ENCODE measurements at places on chromosomes 6 and 20. TPM values are rescaled to one million over a fixed set of nuclear protein-coding genes. Genes with fewer than 3 reads are reported as not detected.

The CCN5 gene
- 8.2 TPM for polyA plus RNA-seq

The ACOT13 gene
- 19.9 TPM for polyA plus RNA-seq

The FYN gene
- 18.0 TPM for polyA plus RNA-seq

The ANKRD66 gene
- polyA plus RNA-seq = not detected

The XKR7 gene
- not detected for polyA plus RNA-seq

The BAK1 gene
- polyA plus RNA-seq = 24.6 TPM

The TENT5A gene
- 3.7 TPM for polyA plus RNA-seq

The TUBB2A gene
- 33.4 TPM for polyA plus RNA-seq

The PARD6B gene
- 3.7 TPM for polyA plus RNA-seq

The INSM1 gene
- 2.1 TPM for polyA plus RNA-seq

The AKAP7 gene
- polyA plus RNA-seq = 4.5 TPM

The ARID1B gene
- polyA plus RNA-seq = 8.8 TPM

The BTNL2 gene
- polyA plus RNA-seq = not detected

The SSTR4 gene
- not detected for polyA plus RNA-seq

- peak; percentile 13 for DNase-seq
These were observed 24.6 kb upstream of the GTSF1L start for GRCh38 chr20:43751167-43752050.

GRCh38 chr6:142013875-142014495 lies 118.7 kb upstream of the GJE1 start:
- DNase-seq = no peak

GRCh38 chr20:15079594-15080340 lies 742.4 kb upstream of the FLRT3 start:
- DNase-seq = no peak

- DNase-seq = no peak
These were observed 535.3 kb upstream of the HS3ST5 start for GRCh38 chr6:114878091-114878490.

DNA sequence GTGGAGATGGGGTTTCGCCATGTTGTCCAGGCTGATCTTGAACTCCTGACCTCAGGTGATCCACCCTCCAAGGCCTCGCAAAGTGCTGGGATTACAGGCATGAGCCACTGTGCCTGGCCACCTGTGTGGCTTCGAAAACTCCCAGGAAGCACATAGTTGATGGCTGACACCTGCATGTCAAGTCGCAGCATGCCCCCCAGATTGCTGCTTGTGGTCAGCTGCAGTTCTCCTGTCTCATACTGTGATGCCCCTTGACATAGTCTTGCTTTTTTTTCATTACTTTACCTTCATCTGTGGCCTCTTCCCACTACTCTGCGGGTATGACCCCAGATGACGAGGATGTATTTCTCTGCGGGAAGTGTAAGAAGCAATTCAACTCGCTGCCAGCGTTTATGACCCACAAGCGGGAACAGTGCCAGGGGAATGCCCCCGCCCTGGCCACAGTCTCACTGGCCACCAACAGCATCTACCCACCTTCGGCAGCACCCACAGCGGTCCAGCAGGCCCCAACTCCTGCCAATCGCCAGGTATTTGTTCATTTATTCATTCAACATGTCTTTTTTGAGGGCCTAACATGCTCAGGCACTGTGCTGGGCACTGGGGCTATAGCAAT lies 13.1 kb downstream of the ZNF341 start:
- DNase-seq = no peak

- no peak for DNase-seq
These were observed 257.6 kb upstream of the IMPG1 start for GRCh38 chr6:76330031-76330430.

- DNase-seq = no peak
These were observed 97.0 kb upstream of the JAG1 start for GRCh38 chr20:10770753-10771152.

GRCh38 chr6:146864885-146865284 lies 266.1 kb downstream of the ADGB start:
- DNase-seq = no peak

DNA sequence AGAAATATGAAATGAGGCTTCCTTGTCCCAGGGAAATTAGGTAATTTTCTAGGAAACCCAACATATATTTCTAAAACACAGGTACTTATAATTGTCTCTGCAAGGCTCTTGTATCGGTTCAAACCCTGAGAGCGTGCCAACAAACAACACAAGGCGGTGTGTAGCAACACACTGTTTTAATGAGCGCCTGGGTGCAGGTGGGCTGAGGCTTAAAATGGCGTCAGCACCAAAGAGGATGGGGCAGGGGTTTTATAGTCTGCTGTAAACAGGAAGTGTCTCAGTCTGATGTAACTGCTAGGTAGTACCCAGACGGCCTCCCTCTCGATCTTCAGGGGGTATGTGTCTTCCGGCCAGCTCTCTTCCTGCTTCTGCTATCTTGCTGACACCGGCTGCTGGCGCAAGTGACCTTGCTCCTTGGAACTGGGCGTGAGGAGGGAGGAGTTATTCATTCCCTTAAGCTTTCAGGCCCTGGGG lies 69.7 kb downstream of the EPB41L2 start:
- DNase-seq = no peak

GRCh38 chr6:159692303-159693127 lies 526 bp downstream of the SOD2 start:
- peak; percentile 81 for DNase-seq

DNA sequence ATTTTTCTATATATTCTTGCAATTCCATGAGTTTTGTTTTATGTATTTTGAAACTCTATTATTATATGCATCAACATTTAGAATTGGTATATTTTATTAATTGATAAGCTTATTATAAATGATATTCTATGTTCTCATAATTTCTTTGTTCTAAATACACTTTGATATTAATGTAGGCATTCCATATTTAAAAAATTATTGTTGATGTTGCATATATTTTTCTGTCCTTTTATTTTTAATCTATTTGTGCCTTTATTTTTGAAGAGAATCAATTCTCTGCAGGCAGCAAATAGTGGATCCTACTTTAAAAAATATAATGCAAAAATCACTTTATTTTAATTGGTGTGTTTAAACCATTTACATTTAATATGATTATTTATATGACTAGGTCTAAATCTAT lies 29.6 kb downstream of the SIRPD start:
- no peak for DNase-seq

- no peak for DNase-seq
These were observed 126.0 kb downstream of the RNASET2 start for GRCh38 chr6:166830185-166830890.

GRCh38 chr20:36231331-36231730 lies 4.9 kb upstream of the AAR2 start:
- DNase-seq = no peak

GRCh38 chr6:14406614-14407331 lies 289.2 kb downstream of the CD83 start:
- no peak for DNase-seq

GRCh38 chr6:106255306-106255705 lies 70.3 kb downstream of the ATG5 start:
- no peak for DNase-seq

DNA sequence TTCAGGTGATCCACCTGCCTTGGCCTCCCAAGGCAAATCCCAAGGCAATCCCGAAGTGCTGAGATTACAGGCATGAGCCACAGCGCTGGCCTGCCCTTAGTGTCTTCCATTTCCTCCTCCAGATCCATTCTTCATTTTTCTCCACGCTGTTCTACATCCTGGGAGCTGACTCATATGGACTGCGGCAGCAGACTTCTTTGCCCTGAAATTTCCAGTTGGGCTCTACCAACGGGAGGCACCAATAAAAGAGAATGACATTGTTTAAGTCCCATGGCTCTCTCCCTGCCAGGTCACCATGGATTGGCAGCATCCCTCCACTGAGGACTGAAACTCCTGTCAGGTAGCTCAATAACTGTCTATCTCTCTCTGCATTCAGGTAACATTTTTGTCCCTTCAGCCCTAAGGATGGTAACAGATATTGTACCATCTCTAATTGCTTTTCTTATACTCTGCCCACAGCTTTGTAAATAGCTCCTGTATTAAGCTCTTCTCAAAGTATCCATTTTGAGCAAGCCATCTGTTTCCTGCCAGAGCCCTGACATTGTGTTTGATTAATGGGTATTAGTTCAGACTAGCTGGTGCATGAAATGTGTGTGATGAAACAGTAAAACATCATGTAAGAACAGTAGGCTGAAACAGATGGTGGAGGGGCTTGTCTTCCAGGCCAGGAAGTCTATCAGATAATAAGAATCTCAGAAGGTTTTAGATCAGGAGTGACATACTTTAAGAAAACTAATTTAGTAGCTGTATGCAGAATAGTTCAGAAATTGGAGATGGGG lies 3.6 kb downstream of the TBCC start:
- DNase-seq = peak; percentile 67

DNA sequence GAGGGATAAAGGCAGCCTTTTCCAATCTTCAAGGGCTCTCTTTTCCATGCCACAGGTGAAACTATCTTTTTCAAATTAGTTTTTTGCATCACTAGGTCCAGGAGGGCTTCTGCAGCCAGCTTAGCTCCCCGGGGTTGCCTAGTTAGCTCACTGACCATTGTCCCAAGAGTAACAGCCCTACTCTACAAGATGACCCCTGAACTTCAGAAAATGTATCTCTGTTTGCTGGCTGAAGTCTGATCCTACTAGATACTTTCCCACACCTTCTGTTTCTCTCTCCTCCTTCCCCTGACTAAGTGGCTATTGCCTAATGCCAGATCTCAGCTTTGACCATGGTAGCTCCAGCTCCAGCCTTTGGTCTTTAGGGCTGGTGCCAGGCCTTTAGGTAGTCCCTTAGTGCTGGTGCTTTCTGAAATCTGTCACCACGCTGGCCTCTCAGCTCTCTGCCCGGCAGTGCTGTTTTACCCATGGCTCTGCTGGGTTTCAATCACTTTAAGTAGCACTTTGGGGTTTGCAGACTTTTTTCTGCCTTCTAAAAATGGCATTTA lies 255.1 kb downstream of the RNGTT start:
- no peak for DNase-seq

GRCh38 chr6:104186831-104187230 lies 672.9 kb downstream of the HACE1 start:
- DNase-seq = no peak

DNA sequence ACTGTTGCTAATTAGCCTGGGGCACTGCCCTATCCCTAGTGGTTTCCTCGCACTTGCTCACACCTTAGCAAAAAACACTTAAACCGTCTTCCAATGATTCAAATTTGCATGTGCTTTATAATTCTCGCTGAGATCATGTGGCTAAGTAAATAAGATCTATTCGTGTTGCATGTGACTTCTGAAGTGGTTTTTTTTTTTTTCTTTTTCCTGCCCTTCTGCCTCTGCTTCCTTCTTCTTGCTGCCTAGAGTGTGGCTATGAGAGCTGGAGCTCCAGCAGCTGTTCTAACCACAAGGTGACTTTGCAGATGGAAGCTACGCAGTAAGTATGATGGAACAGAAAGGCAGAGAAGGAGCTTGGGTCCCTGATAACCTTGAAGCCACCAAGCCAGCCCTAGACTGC lies 36.5 kb downstream of the SULF2 start:
- no peak for DNase-seq

DNA sequence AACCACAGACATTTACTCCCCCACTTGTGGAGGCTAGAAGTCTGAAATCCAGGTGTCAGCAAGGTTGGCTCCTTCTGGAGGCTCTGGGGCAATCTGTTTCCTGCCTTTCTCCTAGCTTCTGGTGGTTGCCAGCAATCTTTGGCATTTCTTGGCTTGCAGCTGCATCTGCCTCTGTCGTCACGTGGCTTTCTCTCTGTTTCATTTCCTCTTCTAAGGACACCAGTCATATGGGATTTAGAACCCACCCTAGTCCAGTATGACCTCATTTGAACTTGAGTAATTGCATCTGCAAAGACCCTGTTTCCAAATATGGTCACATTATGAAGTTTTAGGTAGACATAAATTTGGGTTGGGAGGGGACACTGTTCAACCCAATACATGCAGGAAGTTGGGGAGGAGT lies 56.2 kb upstream of the EPB41L1 start:
- peak; percentile 68 for DNase-seq

DNA sequence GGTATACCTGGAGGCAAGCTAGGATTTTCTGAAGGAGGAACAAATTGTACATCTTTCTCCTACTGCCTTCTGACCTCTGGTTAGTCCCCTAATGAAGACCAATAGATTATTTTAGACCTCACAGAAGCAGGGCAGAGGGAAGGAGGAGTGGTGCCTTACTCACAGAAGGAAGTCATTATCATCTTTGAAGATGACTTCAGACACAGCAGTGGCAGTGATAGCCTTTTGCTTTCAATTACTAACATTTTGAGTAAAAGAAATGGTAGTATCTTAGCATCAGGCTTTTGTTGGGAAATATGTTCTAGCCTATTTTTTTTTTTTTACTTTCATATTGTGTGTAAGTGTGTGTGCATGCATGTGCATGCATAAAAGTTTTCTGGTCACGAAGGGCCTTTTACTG lies 164.2 kb upstream of the PLN start:
- DNase-seq = no peak

- DNase-seq = peak; percentile 33
These were observed 58.5 kb downstream of the PREX1 start for GRCh38 chr20:48769069-48769983.

DNA sequence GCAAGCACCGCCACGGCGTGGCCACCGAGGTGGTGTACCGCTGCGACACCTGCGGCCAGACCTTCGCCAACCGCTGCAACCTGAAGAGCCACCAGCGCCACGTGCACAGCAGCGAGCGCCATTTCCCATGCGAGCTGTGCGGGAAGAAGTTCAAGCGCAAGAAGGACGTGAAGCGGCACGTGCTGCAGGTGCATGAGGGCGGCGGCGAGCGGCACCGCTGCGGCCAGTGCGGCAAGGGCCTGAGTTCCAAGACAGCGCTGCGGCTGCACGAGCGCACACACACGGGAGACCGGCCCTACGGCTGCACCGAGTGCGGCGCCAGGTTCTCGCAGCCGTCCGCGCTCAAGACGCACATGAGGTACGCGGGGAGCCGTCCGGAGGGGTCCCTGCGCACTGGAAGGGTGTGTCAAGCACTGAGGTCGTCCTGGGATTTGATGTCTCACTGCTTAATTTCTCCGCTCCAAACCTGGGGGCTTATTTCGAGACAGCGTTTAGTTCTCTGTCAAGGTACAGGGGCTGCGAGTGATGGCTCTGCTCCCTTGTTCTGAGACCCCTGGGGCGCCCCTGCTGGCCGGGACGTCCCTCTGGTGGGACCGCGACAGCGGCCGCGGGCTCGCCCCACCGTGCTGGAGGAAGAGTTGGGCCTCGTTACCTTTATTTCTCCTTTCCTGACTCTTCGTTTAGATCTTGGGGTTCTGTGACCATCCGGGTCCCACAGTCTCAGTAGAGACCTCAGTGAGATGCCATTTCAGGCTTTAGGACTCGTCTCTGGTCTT lies 3.6 kb downstream of the GZF1 start:
- DNase-seq = no peak

GRCh38 chr6:72376736-72377135 lies 245.1 kb upstream of the KCNQ5 start:
- no peak for DNase-seq
